ENCODE measurements at places on chromosomes 7 and 10.
A peak's percentile ranks its signal among the peaks of the same experiment; 100 is the strongest.

DNA sequence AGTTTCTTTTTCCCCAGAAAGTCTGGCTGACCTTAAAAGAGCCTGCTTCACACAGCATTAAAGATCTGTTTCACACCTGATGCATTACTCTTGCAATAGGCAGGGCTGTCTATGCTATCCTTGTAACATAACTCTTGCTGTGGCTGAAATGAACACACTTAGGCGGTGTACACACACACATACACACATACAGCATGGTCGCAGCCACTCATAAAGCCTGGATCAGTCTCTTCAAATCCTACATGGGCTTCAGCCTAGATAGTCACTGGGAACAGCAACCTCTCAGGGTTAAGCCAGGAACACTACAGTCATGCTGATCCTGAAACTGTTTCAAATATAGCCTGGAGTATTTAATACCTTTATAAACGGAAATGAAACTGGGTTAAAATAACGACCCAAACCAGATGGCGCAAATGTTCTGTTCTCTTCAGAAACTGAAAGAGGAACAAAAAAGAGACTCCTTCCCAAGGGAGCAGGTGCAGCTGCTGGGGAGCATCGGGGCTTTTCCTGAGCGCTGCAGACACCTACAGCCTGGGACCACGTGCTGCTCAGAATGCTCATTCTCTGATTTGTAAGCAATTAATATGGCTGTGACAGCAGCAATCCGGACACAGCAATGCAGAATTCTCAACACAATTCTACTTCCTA is 61.0 kb upstream of the SFMBT2 start:
- DNase-seq: no peak

DNA sequence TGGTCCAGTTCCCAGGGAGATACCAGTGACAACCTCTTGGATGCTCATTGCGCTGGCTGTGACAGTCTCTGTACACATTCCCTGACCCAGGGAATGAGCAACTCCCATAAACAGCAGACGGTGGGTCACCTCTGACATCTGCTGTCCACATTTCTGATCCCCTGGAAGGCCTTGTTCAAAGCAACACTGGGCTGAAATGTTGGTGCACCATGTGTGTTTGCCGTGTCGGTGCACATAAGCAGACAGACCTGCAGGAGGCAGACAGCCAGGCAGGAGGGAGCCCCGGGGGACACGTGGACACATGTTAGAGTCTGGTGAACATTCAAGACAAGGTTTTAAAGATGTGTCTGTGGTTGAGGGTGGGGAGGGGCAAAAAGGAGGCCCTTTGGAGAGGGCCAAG is 254.9 kb downstream of the PLXNA4 start:
- no peak for DNase-seq

DNA sequence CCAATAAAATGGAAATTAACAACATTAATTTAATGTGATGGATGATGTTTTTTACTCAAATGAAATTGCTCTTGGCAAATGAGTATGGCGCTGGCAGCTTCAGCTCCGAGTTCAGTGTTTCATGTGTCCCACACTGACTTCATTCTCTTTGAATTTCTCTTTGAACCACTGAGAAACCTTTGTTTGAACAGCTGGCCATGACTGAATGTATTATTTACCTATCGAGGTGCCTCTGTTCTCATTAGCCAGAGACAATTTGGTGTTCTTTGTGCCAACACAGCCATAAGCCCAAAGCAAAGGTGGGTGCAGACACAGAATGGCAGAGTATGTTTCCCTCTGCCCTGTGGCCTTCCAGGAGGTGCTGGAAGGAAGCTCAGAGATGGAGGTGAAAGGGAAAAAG is 42.1 kb downstream of the TMEM178B start:
- DNase-seq: no peak

DNA sequence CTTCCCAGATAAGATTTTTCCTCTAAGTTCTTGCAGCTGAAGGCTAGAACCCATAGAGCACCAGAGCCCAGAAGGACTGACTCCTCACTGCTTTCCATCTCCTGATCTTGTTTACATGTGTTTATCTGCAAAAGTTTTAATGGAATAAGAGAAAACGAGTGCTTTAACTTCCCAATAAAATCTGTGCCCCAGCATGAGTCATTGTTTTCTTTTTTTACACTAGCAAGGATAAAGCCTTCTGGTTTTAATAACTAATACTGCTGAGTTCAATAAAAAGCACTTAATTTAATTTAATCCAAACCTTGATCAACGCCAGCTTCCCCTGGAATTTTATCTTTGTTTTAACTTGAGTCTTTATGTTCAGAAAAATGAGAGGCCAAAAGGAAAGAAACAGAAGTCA is 227.6 kb downstream of the HPSE2 start:
- no peak for DNase-seq

DNA sequence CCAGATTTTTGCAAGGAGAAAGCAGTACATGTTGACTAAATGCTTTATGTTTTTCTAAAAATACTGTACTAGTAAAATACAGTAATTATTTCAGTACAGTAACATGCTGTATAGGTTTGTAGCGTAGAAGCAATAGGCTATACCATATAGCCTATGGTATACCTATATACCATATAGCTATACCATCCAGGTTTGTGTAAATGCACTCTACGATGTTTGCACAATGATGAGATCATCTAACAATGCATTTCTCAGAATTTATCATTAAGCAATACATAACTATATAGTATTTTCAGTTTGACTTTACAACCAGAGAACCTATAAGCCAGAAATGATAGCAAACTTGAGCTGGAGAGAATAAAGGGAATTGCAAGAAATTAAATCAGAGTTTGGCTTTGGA is 109.7 kb upstream of the DNAJB12 start:
- DNase-seq: no peak

- DNase-seq: no peak
These were observed 24.3 kb upstream of the DNA2 start for GRCh38 chr10:68496072-68496471.

- no peak for DNase-seq
These were observed 38.2 kb downstream of the FAM53B start for GRCh38 chr10:124705817-124706461.

DNA sequence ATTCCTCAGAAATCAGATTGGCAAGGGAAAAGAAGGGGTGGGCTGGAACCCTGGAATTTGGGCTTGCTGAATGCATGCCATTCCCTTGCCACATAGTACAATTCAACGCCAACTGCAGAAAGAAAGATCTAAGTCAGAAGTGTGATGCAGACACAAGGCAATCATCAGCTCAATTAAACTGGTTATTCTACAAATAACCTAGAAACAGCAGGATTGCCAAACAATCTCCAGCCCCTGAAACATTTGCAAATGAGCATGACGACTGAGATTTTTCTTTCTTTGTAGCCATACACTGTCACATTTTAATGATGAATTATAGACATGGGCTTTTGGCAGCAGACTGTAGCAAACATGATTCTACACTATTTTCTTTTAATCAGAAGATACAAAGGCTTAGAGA is 16.5 kb upstream of the CREB5 start:
- DNase-seq: no peak

DNA sequence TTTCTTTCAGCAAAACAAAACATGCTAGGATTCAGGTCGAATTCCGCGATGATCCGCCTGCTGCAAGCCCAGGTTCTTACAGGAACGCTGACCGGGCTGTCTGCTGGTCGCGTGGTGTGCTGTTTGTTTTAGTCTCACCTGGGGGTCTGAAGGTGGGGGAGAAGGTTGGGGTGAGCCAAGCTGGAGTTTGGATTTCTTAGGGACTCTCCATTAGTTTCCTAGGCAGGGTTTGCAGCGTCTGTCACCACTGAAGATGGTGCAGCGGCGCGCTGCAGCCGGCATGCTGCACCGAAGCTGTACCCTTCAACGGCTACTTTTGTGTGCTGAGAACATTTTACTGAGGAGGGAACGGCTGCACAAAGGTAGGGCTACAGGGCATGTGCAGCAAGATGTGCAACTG is 48.7 kb downstream of the GCC1 start:
- no peak for DNase-seq

DNA sequence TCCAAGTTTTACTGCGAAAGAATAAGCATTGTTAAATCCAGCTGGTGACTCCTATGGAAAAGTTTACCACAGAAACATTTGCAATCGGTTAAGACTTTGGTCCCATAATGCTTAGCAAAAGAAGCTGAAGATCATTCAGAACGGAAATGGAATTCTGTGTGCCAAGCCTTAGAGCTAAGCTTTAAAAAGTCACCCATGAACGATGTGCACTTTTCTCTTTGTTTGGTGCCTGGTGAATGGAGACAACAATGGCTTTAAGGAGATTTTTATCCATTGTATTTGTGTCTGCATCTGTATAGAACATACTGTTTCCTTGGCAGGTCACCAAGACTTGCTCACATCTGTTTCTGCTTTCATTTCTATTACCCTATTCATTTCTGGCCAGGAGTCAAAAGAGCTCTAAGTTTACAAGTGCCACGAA is 26.3 kb upstream of the COL1A2 start:
- peak; percentile 22 for DNase-seq

Data from heart right ventricle (tissue), 16 donors.